ENCODE measurements at places on chromosomes 3 and 15.

DNA sequence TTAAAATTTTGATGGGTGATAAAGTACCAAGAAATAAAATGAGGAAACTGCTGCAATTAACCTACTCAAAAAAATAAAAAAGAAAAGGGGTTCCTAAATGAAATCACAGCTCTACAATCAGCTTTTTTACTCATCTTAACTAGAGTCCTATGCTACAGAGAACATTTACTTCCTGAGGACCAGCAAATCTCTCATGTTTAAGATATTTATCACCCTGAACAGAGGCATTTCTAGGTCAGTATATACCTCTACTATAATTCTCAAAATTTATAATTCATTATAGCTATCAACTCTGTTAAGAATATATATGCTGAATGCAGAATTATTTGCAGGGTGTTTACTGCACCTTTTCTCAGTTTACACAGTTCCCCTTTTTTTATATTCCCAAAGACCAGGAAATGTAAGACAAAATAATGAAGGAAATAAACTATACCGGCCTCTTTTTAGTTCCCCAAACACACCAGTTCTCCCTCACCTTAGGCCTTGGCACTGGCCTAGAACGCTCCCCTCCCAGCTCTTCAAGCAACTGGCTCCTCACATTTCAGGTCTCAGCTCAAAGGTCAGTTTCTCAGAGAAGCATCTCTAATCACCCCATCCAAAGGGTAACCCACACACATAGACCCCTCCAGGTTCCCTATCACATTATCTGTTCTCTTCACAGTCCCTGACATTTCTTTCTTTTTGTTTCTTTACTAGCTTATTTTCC is 71.1 kb downstream of the LRRFIP2 start:
- DNase-seq, result no peak

DNA sequence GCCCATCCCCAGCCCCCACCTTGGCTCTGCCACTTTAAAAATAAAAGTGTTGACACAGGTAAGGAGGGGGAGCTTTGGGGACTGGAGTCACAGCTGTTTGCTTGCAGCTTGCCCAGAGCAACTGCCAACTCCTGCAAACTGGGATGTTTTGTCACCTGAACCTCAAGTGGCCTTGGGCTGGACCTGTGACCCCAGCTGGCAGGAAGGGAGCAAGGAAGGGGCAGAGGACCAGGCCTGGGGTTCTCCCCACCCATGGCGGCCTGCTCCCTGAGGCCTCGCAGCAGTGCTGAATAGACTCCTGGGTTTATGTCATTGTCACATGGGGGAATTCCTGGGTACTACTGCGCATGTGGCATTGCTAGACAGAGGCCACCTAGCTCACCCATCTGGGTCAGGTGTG is 246.9 kb upstream of the TLE3 start:
- no peak for DNase-seq

DNA sequence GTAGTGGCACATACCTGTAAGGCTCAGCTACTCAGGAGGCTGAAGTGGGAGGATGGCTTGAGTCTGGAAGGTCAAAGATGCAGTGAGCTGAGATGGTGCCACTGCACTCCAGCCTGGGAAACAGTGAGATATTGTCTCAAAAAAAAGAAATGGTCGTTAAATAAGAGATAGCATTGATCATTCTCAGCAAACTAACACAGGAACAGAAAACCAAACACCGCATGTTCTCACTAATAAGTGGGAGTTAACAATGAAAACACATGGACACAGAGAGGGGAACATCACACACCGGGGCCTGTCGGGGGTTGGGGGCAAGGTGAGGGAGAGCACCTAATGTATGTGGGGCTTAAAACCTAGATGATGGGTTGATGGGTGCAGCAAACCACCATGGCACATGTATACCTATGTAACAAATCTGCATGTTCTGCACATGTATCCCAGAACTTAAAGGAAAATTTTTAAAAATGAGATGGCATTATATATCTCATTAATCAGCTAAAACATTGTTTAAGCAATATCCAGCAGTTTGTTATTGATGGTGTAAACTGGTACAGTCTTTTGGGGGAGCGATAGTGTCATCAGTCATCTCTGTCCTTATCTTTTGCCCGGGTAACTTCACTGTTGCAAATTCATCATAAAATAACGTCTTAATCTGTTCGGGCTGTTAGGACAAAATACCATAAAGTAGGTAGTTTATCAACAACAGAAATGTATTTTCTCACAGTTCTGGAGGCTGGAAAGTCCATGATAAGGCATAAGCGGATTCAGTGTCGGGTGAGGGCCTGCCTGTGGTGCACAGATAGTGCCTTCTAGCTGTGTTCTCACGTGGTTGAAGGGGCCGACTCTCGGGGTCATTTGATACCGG is 1.7 kb upstream of the MAN2A2 start:
- peak; percentile 87 for DNase-seq

GRCh38 chr3:143252931-143253330 is 133.4 kb downstream of the CHST2 start:
- no peak for DNase-seq

GRCh38 chr3:112651516-112651915 is 10.6 kb upstream of the CCDC80 start:
- no peak for DNase-seq
